ENCODE measurements at places on chromosomes 1 and 21.

- no peak for DNase-seq
Observed at GRCh38 chr21:39479164-39479813, 27.5 kb downstream of the SH3BGR start.

- no peak for DNase-seq
Observed at GRCh38 chr1:76481672-76482071, 385.6 kb upstream of the ST6GALNAC5 start.

DNA sequence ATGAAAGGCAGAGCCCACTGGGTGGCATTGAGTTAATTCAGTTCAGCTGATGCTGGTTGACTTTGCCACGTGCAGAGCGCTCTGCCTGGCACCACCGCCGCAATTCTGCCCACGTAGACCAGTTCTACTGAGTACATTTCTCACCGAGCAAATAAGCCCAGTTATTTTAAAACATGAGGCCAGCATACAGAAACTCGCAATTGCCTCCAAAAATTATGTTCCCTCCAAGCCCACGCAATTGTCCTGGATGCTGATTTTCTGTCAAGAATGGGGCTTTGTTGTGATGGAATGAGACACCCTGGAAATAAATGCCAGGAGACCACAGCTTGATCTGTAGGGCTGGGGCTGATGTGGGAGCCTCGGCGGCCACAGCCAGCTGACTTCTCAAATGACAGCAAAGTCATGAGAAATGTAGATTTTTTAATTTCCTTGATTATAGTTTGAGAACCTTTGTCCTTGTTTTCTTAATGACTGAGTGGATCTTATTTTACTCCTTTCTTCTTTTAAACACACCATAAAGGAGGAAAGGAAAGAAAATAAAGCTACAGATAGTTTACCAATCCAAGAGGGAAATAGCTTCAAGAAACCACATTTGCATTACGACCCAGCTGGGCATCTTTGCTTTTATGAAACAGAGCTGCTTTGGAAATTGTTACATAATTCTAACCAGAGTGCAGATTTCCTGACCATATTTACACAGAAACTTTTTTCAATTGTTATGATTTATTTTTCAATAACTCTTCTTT lies 11.6 kb upstream of the PARP1 start:
- DNase-seq, result no peak

DNA sequence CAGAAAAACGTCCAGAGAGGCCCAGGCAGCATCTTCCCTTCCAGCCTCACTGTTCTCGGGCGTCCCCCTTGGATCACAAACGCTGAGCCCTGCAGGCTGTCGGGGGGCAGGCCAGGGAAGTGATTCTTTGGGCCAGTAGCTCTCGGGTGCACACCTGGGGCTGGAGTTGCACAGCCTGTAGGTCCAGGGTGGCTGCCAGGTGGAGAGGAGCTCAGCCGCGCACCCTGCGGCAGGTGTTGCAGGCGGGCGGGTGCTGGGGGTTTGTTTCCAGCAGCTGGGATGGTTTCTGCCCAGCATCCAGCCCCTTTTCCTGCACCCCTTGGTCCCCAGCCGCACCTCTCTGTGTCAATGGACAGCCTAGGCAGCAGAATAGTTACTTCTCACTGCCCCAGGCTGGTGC lies 15.7 kb downstream of the PRDM16 start:
- DNase-seq, result no peak

DNA sequence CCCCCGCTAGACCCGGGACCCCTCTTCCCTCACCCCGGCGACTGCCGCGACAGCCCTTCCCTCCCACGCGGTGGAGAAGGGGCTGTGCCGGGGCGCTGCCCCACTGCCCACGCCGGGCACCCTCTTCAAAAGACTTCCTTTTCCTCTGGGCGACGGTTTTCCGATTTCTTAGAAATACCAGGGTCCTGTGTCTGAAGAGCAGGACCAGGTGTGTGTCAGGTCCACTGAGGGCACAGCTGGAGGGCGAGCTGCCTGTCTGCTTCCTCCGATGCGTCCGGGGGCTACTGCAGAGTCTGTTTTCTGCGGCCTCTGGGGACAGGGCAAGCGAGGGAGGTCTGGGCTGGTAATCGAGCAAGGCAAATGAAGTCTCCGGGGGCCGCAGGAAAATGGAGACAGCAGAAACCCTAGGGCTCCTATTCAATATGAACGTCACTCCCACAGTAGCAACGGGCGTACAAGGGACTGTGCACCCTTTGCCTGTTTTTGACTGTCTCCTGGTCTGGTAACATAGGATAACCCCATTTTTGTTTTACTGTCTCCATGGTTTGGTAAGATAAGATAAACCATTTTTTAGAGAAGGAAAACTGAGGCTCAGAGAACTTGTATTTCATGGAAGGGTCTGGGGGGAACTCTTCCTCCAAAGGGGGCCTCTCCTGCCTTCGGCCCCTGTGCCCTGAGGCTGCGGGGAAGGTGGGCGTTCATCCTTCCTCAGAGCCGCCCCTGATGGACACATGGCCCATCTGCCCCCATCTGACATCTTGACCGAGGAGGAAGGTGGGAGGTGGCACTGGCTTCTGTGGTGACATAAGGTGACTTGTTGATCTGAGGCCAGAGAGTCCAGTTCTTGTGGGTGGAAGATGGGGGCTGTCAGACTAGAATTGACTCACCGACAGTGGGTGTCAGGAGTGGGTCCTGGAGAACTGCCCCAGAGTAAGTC lies 970 bp downstream of the TNFRSF1B start:
- DNase-seq, result no peak

DNA sequence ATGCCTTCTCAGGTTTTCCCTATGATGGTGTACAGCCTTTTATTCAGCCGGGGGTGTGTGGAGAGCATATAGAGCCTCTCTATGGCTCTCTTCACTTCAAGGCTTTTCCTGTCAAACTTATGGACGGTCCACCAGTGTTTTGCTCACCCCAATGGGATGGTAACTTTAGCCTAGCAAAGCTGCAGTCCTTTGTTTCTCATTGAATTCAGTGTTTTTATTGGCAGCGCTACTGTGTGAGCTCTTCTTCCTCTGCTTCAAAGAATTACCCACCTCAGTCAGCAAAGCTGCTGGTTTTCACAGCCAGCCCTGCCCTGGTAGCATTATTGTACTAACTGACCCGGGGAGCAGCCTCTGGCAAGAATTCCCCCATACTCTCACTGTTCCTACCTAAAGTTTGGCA lies 145.3 kb upstream of the RRP15 start:
- DNase-seq, result no peak

GRCh38 chr1:10514490-10515235 lies 39.9 kb downstream of the PEX14 start:
- DNase-seq, result no peak

GRCh38 chr1:245678860-245679411 lies 524.2 kb downstream of the KIF26B start:
- no peak for DNase-seq

DNA sequence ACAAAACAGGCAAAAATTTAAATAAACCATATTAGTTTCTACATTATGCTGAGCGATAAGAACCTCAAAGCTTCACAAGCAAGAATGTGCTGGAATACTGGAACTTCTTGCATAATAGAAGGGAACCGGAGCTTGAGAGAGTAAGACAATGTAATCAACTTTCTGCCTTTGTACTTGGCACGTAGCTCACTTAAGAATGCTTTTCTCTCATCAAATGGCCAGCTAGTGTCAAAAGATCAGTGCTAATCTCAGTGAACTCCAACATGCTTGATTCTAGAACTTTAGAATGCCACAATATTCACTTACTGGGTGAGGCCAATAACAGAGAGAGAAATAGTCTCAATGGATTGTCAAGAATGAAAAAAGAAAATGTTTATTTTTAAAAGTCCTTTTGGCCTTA lies 486.1 kb upstream of the LRRC7 start:
- DNase-seq, result no peak

DNA sequence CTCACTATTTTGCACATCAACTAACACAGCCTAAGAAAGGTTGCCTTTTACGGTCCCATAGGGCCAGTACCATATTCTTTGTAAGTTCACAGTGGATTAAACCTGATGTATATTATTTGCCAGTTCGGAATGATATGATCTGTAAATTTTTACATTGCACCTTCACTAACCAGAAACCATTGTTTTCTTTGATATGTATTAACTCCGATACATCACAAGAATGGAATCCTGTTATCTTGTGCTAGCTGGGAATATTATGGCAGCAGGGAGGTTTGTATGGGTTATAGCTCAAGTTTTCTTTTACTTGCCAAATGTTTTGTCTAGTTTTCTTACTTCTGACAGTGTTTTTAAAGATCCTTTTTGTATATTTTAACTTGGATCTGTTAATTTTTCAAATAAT lies 51.4 kb upstream of the S1PR1 start:
- DNase-seq, result no peak

GRCh38 chr1:166865926-166866325 lies 10.1 kb downstream of the TADA1 start:
- no peak for DNase-seq

GRCh38 chr21:43025636-43026180 lies 49.9 kb downstream of the CBS start:
- no peak for DNase-seq

- DNase-seq, result no peak
Observed at GRCh38 chr1:87129606-87130005, 199.1 kb upstream of the LMO4 start.

DNA sequence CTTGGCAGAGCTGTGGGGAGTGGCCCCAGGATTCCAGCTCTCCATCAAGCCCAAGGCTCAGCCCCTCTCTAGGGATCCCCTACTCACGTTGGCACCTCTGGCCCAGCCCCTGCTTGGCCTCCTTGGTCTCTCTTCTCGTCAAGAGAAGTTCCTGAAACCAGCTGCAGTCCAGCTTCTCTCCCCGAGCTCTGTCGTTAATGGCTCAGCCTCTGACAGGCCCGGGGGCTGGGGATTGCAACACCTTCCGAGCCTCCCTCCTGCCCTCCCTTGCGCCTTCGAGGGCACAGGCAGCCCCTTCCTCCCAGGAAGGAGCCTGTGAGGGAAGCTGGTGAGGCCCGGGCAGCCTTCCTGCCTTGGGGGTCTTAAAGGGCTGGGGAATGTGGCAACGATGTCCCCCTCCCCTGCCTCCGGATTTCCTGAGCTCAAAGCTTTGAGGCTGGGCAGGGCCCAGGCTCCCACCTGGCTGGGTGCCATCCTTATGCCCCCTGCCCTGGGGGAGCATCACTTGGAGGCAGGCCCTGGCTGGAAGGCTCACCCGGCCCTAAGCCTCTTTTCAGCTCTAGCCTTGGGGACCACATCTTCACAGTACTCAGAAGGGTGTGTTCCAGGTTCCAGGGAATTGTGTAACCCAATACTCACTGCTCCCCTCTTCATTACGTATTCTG lies at the start of gene CSF3R:
Gene CSF3R (minus strand): TSS at position 190 of the 665 bp plus-strand sequence. CDS start 3,417 bp downstream, outside the sequence.
- DNase-seq, result no peak

GRCh38 chr1:230270185-230270558 lies 156.0 kb downstream of the PGBD5 start:
- no peak for DNase-seq

GRCh38 chr1:57204091-57204490 lies 219.8 kb downstream of the DAB1 start:
- no peak for DNase-seq

- no peak for DNase-seq
Observed at GRCh38 chr1:40708750-40709099, 17.2 kb downstream of the NFYC start.

DNA sequence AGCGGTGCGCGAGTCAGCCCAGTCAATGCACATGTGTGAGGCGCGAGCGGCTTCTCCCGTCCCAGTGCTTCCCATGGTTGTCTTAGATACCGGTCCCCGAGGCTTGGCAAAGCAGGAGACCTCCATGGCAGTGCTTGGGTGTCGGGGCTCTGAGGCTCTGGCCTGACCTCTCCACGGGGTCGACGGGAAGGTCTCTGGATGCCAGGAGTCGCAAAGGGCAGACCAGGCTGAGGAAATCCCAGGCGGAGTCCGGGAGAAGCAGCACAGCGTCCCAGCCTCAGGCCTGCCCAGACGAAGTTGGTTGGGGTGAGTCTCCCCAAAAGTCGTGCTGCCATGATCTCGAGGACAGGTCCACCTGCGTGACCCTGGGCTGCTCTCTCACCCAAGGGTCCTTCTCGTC lies 3881.6 kb downstream of the SRGAP2C start:
- no peak for DNase-seq

DNA sequence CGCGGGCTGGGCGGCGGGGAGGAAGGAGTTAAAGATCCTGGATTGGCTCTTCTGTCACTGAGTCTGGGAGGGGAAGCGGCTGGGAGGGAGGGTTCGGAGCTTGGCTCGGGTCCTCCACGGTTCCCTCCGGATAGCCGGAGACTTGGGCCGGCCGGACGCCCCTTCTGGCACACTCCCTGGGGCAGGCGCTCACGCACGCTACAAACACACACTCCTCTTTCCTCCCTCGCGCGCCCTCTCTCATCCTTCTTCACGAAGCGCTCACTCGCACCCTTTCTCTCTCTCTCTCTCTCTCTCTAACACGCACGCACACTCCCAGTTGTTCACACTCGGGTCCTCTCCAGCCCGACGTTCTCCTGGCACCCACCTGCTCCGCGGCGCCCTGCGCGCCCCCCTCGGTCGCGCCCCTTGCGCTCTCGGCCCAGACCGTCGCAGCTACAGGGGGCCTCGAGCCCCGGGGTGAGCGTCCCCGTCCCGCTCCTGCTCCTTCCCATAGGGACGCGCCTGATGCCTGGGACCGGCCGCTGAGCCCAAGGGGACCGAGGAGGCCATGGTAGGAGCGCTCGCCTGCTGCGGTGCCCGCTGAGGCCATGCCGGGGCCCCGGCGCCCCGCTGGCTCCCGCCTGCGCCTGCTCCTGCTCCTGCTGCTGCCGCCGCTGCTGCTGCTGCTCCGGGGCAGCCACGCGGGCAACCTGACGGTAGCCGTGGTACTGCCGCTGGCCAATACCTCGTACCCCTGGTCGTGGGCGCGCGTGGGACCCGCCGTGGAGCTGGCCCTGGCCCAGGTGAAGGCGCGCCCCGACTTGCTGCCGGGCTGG lies at the start of gene NPR1:
Gene NPR1 (plus strand): TSS at position 170 of the 818 bp plus-strand sequence. CDS start 421 bp downstream, at position 591.
- no peak for DNase-seq

DNA sequence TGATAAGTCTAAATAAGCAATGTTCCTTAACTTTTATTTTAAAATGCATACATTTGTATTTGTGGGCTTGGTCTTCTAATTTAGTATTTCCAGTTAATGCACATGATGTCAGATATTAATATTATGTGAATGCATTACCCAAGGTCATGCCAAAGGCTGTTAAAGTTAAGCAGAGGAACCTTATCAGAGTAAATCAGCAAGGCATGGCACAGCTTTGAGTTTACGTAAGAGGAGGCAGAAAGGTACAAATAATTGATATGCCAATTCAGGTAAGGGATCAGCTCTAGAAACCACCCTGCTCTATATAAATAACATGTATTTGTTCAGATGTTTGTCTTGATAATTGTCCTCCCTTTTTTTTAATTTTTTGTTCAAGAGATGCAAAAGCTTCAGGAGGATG lies 64.5 kb upstream of the CHRM3 start:
- peak; percentile 55 for DNase-seq

GRCh38 chr1:64062529-64062928 lies 140.9 kb upstream of the UBE2U start:
- no peak for DNase-seq

- no peak for DNase-seq
Observed at GRCh38 chr1:3657578-3658230, 5.4 kb downstream of the TP73 start.

GRCh38 chr1:76029331-76029730 lies 45.2 kb upstream of the ST6GALNAC3 start:
- no peak for DNase-seq

DNA sequence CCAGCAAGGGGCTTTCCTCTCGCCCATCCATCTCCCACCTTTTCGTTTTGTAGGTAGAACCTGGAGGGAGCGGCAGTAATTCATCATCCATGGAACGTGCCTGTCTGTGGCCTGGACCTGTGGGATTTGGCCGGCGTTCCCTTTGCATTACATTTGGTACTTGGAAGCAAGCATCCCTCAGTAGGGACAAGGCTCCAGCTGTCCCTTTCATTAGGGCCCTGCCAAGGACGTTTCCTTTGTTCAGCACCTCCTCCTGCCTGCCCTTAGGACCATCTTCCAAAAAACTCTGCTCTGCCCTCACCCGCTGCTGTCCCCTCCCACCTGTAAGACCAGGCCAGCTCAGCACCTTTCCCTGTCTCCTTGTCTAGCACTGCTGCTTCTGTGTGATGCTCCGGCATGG lies 62.1 kb downstream of the RYR2 start:
- DNase-seq, result no peak

All from LNCaP clone FGC (cell line).